ENCODE measurements at places on chromosomes 5 and 9. TPM values are rescaled to one million over a fixed set of nuclear protein-coding genes. Genes with fewer than 3 reads are reported as not detected.

DNA sequence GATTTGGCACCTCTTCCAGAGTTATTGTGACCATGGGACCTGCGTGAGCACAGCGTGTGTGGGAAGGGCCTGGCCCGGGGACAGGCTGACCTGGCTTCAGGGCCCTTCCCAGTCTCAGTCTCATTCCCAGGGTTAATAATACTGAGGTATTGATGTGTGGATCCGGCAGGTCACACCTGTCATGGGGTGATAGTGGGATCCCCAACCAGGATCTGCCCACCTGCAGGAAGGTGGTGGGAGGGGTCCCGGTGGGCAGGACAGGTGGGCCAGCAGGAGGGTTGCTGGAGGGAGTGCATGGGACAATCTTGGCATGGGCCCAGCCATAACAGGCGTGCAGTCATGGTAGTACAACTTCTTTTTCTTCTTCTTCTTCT, 55.4 kb downstream of the COL15A1 start:
- DNase-seq, result no peak
- no peak overlapping the region for H3K27ac ChIP-seq
- no peaks in the 10 kb centered on the region for H3K36me3 ChIP-seq
- H3K4me3 ChIP-seq, result no peak overlapping the region
- peaks cover 11% of the 10 kb centered on the region for H3K27me3 ChIP-seq
- H3K4me1 ChIP-seq, result peaks cover 15% of the 10 kb centered on the region

DNA sequence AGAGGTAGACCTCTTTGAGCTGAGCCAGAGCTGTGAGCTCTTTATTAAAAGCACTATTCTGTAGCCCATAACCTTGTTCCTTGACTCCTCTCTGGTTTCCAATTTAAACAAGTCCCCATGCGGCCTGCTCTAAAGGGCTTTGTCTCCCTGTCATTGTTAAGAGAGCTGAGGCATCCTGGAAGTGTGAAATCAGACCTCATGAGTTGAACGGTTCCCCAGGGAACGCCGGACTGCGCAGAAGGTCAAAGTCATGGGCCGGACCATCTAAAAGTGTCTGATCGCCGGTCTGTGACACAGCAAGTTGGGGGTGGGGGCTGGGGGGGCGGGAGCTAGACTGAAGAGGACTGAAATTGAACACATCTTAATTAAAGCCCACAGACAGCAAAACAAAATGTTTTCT, 265.8 kb downstream of the SLF1 start:
- no peaks in the 10 kb centered on the region for H3K27me3 ChIP-seq
- H3K4me1 ChIP-seq, result no peaks in the 10 kb centered on the region
- no peak overlapping the region for H3K4me3 ChIP-seq
- no peak overlapping the region for H3K27ac ChIP-seq
- no peak for DNase-seq
- no peaks in the 10 kb centered on the region for H3K36me3 ChIP-seq

GRCh38 chr9:23707249-23707648, 118.8 kb downstream of the ELAVL2 start:
- no peak overlapping the region for H3K4me3 ChIP-seq
- no peaks in the 10 kb centered on the region for H3K4me1 ChIP-seq
- no peak overlapping the region for H3K27ac ChIP-seq
- DNase-seq, result no peak

GRCh38 chr5:136133222-136133921, 727 bp downstream of the SMAD5 start:
- H3K36me3 ChIP-seq, result no peaks in the 10 kb centered on the region
- peak overlapping the region; percentile 91 for H3K4me3 ChIP-seq
- peak overlapping the region; percentile 47 for H3K27ac ChIP-seq
- DNase-seq, result peak; percentile 39
- peaks cover 42% of the 10 kb centered on the region for H3K27me3 ChIP-seq

- H3K4me3 ChIP-seq, result no peak within 1 kb of the TSS
- no peak for DNase-seq
- no peak within 1 kb of the TSS for H3K27ac ChIP-seq
These were observed at the start of gene C7 for GRCh38 chr5:40909264-40909663. Gene C7 (plus strand): TSS chr5:40909497. CDS start chr5:40909611, 114 bp downstream.

DNA sequence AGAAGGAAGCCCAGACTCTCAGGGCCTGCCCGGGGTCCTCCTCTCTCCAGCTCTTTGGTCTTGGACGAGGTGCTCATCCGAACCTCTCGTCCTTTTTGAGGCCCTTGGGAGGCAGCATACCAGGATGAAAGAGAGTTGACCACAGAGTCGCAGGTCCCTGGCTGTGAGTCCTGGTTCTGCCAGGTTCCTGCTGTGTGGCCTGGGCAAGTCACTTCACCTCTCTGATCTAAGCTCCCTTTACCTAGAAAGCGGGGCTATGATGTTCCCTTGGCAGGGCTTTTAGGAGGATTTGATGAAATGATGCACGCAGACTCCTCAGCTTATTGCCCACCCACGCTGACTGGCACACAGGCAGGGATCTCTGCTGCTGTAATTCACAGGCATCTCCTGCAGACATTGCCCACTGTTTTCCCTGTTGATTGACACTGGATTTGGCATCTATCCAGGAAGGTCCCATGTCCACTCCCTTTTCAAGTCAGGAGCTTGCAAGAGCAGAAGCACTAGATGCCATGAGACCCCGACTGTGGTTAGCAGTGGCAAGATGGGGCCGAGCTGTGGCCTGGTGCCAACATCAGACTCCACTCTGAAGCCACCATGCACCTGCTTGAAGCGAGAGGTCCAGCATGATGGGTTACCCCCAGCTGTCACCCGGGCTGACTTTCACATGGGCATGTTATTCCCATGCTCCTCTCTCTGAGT, 71.5 kb downstream of the MACROH2A1 start:
- H3K36me3 ChIP-seq, result no peaks in the 10 kb centered on the region
- no peak for DNase-seq
- H3K27me3 ChIP-seq, result no peaks in the 10 kb centered on the region
- H3K27ac ChIP-seq, result no peak overlapping the region
- H3K4me3 ChIP-seq, result no peak overlapping the region
- H3K4me1 ChIP-seq, result peaks cover 14% of the 10 kb centered on the region

DNA sequence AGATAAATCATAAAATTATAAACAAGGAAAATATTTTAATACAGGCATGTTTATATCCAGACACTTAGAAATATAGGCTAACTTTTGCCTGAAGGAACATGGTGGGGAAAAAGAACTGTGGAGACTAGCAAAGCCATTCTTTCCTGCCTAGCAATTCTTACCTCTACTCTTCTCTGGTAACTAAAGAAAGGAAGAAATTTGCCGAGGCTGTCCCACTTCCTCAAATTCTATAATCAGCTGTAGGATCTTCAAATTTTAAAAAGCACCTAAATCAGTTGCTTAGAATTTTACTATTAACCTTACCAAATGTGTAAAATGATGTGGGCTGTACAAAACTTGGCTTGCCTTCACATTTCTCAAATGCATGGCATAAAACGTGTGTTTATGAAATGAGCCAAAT, 249.1 kb upstream of the SMARCA2 start:
- H3K4me1 ChIP-seq, result peaks cover 8% of the 10 kb centered on the region
- peaks cover 42% of the 10 kb centered on the region for H3K27me3 ChIP-seq
- no peak for DNase-seq
- no peaks in the 10 kb centered on the region for H3K36me3 ChIP-seq
- no peak overlapping the region for H3K27ac ChIP-seq

- peaks cover 85% of the 10 kb centered on the region for H3K27me3 ChIP-seq
- peaks cover 44% of the 10 kb centered on the region for H3K4me1 ChIP-seq
- H3K27ac ChIP-seq, result no peak overlapping the region
- peak overlapping the region; percentile 21 for H3K4me3 ChIP-seq
- peak; percentile 73 for DNase-seq
- H3K36me3 ChIP-seq, result no peaks in the 10 kb centered on the region
These were observed 9.5 kb upstream of the HAND1 start for GRCh38 chr5:154487541-154487940.

DNA sequence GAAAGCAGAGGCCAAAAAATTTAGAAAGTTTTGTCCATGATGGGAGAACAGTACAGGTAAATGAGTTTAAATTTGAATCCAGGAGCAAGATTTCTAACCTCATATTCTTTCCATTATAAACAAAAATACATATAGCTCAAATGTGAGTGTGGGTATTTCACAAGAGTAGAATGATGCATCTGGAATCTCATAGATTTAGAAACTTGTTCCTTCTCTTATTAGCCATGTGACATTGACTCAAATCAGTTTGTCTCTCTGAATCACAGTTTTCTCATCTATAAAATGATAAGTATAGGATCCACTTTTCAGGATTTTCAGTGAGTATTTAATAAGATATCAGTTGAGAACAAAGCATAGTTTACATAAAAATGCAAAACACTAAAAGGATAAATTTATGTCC, 436.3 kb upstream of the PAPPA start:
- no peaks in the 10 kb centered on the region for H3K4me1 ChIP-seq
- H3K4me3 ChIP-seq, result no peak overlapping the region
- no peak overlapping the region for H3K27ac ChIP-seq
- DNase-seq, result no peak
- H3K27me3 ChIP-seq, result no peaks in the 10 kb centered on the region

GRCh38 chr5:149680810-149681221, 49.3 kb upstream of the PPARGC1B start:
- H3K4me3 ChIP-seq, result no peak overlapping the region
- no peak for DNase-seq
- H3K4me1 ChIP-seq, result no peaks in the 10 kb centered on the region
- H3K27me3 ChIP-seq, result peaks cover 31% of the 10 kb centered on the region

DNA sequence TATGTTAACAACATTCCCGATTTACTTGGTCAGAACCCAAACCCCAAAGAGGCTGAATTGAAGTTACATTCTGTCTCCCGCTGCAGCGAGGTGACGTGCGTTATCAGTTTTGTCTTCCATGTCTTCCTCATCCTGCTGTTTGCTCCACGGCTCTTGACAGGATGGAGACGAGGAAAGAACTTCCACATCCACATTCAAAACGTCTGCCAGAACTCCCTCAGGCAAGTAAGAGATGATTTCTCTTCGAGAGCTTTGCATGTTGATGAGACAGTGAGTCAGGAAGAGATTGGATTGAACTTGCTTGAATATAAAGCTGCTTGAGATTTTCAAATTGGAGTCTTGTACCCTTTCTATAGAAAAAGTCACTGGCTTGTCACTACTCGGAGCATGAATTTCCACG, 242.6 kb downstream of the AUH start:
- no peak for DNase-seq
- H3K27ac ChIP-seq, result no peak overlapping the region
- peaks cover 17% of the 10 kb centered on the region for H3K27me3 ChIP-seq
- H3K4me3 ChIP-seq, result no peak overlapping the region

DNA sequence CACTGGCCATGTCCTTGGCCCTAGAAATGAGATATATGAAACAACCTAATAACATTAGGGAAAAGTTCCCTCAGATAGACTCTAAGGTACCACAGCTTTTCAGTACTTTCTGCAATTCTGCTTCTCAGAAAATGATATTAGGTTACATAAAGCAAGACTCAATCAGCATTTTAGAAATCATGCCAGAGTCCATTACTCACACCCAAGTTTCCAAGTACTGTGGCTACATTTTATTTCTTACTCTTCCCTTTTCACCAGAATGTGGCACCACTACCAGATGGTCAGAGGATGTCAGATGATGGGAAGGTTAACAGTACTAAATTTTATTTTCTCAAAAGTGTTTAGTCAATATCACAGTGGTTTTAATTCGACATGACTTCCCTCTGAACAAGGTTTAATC, 217.2 kb downstream of the MLLT3 start:
- no peaks in the 10 kb centered on the region for H3K27me3 ChIP-seq
- H3K4me3 ChIP-seq, result no peak overlapping the region
- H3K36me3 ChIP-seq, result peaks cover 3% of the 10 kb centered on the region

DNA sequence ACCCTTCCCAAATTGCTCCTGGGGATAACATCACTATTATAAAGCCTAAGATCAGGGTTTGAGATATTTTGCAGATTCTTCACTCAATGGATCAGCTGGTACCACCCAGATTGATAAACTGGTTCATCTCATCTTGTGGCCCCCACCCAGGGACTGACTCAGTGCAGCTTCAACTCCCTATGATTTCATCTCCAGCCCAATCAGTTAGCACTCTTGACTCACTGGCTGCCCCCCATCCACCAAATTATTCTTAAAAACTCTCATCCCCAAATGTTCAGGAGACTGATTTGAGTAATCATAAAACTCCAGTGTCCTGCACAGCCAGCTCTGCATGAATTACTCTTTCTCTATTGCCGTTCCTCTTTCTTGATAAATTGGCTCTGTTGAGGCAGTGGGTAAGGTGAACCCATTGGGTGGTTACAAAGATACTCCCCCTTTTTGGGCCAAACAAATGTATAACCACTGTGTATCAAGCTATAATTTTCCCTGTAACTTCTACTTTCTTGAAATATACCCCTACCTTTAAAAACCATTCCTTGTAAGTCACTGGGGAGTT, 263.3 kb upstream of the IL12B start:
- no peak for DNase-seq
- H3K4me1 ChIP-seq, result no peaks in the 10 kb centered on the region
- no peak overlapping the region for H3K4me3 ChIP-seq
- H3K36me3 ChIP-seq, result peaks cover 4% of the 10 kb centered on the region
- H3K27me3 ChIP-seq, result no peaks in the 10 kb centered on the region

- H3K36me3 ChIP-seq, result no peaks in the 10 kb centered on the region
- H3K27me3 ChIP-seq, result peaks cover 58% of the 10 kb centered on the region
- no peak for DNase-seq
- H3K27ac ChIP-seq, result no peak overlapping the region
These were observed 10.6 kb upstream of the MAP1B start for GRCh38 chr5:72096602-72097188.

- no peaks in the 10 kb centered on the region for H3K36me3 ChIP-seq
- H3K4me3 ChIP-seq, result no peak overlapping the region
- H3K27ac ChIP-seq, result no peak overlapping the region
- DNase-seq, result no peak
These were observed 294.5 kb downstream of the CTNND2 start for GRCh38 chr5:11609570-11610303.

GRCh38 chr5:138724470-138725146, 28.6 kb upstream of the CTNNA1 start:
- DNase-seq, result no peak
- no peaks in the 10 kb centered on the region for H3K36me3 ChIP-seq
- peaks cover 47% of the 10 kb centered on the region for H3K27me3 ChIP-seq
- H3K27ac ChIP-seq, result no peak overlapping the region
- H3K4me1 ChIP-seq, result peaks cover 24% of the 10 kb centered on the region

- no peak overlapping the region for H3K27ac ChIP-seq
- peaks cover 16% of the 10 kb centered on the region for H3K36me3 ChIP-seq
- DNase-seq, result peak; percentile 3
- H3K4me3 ChIP-seq, result no peak overlapping the region
- no peaks in the 10 kb centered on the region for H3K4me1 ChIP-seq
These were observed 48.2 kb downstream of the CDK5RAP2 start for GRCh38 chr9:120531683-120532300.

- H3K27me3 ChIP-seq, result peaks cover 6% of the 10 kb centered on the region
- no peak overlapping the region for H3K27ac ChIP-seq
- H3K36me3 ChIP-seq, result peaks cover 5% of the 10 kb centered on the region
- H3K4me3 ChIP-seq, result peak overlapping the region; percentile 82
- no peak for DNase-seq
These were observed 158.1 kb upstream of the IER5L start for GRCh38 chr9:129336130-129336528.

DNAI1 gene
- total RNA-seq, result not detected

CARD9 gene
- total RNA-seq, result 1.6 TPM

ARSI gene
- not detected for total RNA-seq

F12 gene
- 6.7 TPM for total RNA-seq

BTNL8 gene
- 1.2 TPM for total RNA-seq

MARCHF11 gene
- not detected for total RNA-seq

IL33 gene
- not detected for total RNA-seq

TTC39B gene
- 30.8 TPM for total RNA-seq

All from activated T-cell treated with anti-CD3 and anti-CD28 coated beads, Interleukin-2, amount 50 U/mL, for 72 hours (primary cell).